ENCODE measurements at places on chromosomes 2 and 18.

DNA sequence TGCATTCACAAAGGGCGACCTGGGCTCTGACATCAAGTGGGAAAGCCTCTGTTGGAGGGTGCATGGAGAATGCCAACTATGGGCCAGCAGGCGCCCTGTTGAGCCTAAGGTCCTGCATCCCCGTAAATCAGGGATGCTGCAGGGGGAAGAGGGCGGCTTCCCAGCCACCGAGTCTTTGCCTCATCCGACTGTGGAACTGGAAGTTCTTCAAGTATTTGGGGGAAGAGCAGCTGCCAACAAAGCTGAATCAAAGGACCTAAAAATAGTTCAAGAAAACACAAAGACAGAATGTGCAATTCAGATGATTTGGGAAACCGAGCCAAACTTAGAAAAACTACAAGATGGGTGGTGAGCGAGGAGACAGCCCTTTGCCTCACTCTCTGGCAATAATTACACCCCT, 281.1 kb upstream of the MGAT5 start:
- no peak for DNase-seq

DNA sequence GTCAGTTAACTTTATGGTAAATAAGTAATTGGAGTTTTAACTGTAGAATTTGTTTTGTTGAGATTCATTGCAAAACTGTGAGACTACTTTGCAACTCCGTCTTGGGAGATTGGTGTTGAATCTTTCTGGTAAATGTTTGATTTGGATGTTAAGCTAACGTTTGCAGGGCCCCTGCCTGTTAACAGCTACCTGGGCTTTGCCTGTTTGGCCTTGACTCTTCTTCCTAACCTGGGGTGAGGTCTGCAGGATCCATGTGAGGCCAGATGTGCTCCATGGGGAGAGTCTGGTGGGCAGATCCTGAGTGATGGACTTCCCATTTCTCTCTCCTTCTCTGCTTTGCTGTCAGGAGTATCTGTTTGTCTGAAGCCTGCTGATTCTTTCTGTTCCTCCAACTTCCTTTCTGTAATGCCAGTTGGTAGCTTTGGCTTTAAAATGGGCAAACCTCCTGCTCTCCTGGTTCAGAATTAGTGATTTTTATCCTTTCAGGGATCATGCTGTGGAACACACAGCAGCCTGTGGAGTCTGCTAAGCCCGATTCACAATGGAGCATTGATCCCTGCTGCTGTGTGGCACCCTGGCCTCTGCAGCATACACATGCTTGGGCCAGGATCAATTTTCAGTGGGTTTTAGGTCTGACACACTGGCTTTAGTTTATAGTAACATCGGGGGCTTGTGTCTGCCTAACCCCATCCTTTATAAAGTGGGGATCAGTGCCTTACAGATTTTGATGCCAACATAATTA, 36.3 kb downstream of the PTPRM start:
- DNase-seq: no peak

- DNase-seq: no peak
These were observed 82.6 kb upstream of the GLI2 start for GRCh38 chr2:120653046-120653445.

DNA sequence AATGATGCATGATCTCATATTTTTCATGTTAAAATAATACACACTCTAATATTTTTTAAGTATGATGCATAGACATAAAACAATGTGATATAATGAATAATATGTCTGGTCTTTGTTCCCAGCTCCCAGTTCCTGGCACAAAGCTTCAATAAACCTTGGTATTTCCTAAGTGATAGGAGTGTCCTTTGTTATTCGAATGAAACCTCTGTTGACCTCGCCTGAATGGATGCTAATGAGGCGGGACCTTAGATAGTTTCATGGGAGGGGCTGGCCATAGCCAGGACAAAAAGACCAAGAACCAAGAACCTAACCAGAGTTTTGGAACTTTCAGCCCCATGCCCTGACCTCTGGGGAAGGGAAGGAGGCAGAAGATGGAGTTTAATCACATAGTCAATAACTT, 257.7 kb upstream of the COPS8 start:
- no peak for DNase-seq

GRCh38 chr2:27170581-27171337, 22.0 kb downstream of the TCF23 start:
- no peak for DNase-seq

DNA sequence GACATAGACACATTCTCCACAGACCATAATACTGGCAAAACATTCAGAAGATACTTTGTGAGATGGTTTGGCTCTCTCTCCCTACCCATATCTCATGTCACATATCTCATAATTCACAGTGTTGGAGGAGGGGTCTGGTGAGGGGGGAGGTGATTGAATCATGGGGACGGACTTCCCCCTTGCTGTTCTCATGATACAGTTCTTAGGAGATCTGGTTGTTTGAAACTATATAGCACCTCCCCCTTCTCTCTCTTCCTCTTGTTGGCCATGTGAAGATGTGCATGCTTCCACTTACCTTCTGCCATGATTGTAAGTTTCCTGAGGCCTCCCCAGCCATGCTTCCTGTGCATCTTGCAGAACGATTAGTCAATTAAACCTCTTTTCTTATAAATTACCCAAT, 61.1 kb downstream of the HK2 start:
- DNase-seq: no peak

DNA sequence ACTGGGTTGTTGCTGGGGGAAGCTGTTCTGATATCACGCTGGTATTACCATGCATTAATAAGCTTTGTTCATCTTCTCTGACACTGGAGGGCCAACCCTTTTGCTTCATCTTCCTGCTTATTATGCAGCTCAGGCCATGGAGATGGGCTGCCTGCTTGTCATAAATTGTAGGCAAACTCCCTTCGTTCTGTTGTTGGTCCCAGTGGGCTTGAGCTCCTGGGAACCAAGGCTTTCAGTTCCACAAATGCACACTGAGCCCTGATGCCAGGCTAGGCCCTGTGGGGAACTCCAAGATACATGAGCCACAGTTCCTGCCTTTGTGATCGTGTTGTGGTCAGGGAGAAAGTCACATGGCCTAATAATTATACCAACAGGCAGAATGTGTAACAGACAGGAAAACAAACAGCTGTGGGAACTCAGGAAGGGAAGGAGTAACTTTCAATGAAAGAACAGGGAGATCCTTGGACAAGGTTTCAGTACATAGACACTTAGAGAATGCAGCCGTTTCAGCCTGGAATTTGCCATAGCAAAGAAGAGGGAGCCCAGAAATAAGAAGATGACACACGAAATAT, 49.0 kb upstream of the BCL2L11 start:
- no peak for DNase-seq

DNA sequence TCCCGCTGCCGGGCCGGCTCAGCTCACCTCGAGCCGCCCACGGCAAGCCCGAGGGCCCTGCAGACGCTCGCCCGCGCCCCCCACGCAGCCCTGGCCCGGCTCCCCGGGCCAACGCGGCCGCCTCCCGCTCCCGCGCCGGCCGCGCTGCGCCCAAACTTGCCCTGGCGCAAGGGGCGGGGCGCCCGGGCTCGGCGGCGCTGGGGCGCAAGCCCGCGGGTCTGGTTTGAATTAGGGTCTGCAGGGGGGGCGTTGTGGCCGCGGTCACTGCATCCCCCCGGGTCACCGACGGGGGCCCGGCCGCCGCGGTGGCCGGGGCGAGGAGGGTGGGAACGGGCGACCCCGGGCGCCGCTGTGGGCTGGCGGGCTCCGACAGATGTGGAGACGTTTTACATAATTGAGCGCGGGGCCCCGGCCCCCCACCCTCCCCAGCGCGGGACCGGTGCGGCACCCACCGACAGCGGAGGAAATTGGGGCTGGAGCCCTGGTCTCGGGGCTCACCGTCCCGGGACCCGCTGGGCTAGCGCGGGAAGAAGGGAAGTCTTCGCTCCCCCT, 690 bp downstream of the SDC1 start:
- DNase-seq: no peak

DNA sequence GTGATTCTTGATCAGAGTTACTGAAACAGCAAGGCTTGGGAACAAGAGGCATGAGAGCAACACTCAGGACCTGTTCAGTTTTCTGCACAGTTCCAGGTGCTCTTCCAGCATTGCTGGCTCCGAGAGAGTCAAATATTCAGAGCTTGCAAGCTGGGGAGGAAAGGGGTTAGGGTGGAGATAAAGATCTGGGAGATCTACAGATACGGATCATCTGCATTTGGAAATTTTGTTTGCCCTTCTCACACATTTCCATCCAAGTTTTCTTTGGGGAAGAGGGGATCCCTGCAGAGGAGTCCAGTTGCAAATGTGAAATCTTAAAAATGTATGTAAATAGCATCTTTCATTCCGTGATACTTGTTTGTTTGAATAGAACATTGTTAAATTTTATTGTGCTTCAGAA, 108.2 kb downstream of the NEDD4L start:
- no peak for DNase-seq

DNA sequence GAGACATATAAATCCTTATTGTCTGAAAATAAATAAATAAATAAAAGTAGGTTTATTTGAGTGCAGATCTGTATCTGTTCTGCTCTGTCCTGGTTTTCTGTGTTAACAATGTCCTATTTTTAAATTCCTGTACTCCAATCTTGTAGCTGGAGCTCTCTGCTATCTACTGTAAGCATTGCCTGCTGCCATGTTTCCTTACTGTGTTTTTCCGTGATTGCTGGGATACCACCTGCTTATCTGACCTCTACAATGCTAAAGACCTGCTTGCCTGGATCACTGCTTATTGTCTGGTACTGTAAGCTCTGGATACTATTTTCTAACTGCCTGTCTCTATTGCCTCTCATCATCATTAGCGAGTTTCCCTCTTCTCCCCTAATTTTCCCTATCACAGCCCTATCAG, 11.6 kb downstream of the PTPN4 start:
- no peak for DNase-seq

DNA sequence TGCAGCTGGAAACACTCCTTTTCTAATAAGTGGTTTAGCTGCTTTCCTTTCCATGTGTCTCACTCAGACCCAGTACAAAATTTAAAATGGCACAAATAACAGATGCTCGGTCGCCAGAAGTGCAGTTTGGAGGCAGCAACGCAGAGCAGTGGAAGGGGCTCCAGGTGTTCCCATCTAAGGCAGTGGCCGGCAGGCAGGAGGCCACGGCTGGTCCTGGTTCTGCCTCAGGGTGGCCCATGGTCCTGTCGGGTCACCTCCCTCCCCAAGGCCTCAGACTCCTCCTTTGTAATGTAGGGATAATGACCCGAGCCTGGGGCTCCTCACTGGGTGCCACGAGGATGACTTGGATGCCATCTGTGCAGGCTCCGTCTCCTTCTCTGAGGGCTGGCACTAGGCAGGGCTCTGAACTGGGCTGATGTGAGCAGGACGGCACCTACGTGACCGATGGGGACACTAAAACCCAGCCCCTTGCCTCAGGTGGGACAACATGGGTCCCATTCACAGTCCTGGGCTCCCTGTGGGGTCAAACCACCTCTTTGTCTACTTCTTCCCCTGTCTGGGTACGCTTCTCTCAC, 80.9 kb upstream of the SLC66A3 start:
- DNase-seq: no peak

- DNase-seq: no peak
These were observed 31.5 kb downstream of the BABAM2 start for GRCh38 chr2:27921880-27922547.

DNA sequence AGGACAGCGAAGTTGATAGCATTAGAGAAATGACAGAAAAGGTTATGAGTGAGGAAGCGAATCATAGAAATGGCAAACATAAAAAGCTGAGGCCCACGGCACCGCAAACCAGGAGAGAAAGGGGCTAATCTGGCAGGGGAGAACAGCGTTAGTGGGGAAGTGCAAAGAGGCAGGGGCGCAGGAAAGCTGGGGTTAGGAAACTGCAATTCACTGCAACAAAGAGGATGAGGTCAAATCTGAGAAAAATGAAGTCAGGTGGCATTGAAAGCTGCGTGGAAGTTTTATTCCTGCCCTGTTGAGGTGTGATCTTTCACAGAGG, 653 bp upstream of the ABI2 start:
- DNase-seq: no peak

DNA sequence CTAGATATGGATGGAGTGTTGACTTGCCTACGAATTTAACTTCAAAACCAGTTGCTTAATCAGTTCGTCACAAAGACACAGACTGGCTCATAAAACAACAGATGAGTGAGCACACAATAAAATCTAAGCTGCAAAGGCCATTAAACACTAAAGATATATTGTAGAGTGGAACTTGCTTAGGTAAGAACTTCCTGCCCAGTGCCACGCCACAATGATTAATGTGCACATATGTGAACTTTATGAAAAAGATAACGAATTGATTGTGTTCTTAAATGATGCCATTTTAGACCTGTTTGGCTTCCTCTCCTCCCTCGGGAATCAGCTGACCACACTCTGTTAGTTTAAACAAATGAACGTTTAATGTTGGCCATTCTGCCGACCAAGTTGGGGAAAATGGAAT, 2031.3 kb upstream of the CELF4 start:
- no peak for DNase-seq

DNA sequence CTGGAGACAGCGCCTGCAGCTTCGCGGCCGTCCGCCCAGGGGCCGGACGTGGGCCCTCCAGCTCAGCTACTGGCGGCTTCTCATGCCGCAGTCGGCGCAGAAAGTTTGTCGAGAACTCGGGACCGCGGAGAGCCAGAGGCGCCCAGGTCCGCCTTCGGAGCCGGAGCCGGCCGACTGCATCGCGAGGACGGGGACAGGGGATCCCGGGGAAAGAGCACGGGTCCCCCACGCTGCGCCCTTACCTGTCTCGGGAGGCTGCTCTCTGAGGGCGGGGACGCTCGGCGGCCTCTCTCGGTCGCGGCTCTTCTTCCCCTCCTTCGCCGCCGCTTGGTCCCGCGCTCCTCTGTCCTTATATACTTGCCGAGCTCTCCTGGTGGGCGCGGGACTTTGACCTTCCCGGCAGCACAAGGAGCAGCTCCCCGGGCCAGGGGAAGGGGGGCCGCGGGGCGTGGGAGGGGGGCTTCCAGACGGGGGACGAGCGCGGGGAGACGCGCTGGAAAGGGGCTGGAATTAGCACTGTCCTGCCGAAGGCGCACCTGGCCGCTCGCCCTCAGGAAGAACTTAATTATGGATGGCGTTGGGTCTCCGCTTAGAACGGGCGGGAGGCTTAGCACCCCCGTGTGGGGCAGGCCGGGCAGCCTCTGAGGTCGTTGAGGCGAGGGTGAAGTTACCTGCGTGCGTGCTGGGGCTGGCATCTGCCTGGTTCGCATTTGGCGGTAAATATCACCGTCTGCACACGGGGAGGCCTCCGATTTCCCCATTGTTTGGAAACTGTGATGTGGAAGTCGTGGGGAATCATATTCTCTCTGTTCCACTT, at the start of gene POMC:
POMC (minus strand) TSS at position 325 of the 817 bp plus-strand sequence. CDS start 3,808 bp downstream, outside the sequence.
- no peak for DNase-seq

DNA sequence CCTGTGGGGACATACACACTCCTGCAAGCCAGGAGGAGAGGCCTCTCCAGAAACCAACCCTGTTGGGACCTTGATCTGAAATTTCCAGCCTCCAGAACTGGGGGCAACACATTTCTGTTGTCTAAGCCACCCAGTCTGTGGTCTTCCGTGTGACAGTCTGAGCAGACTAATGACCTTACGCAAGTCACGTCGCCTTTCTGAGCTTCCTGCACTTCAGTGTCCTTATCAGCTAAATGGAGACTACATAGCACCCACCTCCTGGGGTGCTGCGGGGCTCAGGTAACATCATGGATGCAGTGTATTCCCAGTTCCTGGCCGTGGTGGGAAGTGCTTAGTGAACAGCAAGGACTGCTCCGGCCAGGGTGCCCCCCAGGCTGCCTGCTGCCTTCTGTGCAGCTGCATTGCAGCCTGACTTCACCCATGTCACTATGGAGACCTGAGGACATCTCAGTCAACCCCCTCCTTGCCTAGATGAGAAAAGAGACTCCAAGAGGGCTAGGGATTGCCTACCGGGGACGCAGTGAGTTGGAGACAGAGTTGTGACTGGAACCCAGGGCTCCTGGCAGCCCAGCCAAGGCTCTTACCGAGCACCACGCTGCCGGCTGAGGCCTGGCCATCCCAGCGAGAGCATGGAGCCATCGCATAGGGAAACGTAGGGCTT, 61.2 kb upstream of the FZD5 start:
- DNase-seq: no peak

All from stimulated activated CD8-positive, alpha-beta memory T cell treated with anti-CD3 and anti-CD28 coated beads, Interleukin-7, amount 100 ng/mL, for 4 hours (primary cell).